ENCODE measurements at places on chromosomes 7 and 10. TPM values are rescaled to one million over a fixed set of nuclear protein-coding genes. Genes with fewer than 3 reads are reported as not detected.

- DNase-seq: no peak
Measured at GRCh38 chr10:33869028-33869427, 534.6 kb upstream of the NRP1 start.

DNA sequence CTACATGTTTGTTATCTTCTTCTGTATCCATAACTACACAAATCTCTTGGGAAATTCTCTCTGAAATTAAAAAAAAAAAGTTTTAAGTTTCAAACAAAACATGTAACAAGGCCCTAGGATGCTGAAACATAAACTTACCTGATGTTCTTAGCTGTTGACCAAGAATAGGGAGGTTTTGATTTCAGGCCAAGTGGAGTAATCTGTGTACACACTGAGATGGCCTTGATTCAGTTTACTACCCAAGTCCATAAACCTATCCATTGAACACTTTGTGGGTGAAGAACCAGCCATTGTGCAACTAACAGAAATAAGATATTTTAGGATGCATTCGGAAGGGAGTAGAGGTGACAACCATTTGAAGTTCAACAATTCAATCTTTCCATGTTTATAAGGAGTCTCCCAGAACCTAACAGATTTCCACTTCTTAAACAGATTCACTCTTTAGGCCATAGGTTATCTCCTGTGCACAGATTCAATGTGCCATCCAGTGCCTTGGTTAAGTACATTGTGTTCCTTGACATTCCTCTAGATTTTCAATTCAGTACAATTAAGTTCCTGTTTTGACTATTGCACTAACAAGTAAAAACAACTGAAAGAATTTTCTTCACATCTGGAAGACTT, 143.1 kb downstream of the CRPPA start:
- no peak for DNase-seq

DNA sequence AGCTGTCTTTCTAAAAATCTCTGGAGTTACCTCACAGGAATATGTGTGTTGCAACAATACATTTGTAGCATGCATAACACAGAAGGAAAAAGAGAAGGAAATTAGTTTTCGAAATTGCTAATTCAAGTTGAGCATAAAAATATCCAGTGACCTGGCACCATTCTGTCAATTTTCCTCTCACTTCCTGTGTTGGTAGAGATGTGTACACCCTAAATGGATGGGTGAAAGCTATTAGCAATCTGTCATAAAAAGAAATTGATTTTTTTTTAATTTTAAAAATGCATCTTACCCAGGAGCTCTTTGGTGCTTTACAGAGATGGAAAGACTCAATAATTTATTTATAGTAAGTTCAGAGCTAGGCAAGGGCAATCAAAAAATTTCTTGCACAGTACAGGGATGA, 333.3 kb upstream of the TMEM229A start:
- DNase-seq: no peak

DNA sequence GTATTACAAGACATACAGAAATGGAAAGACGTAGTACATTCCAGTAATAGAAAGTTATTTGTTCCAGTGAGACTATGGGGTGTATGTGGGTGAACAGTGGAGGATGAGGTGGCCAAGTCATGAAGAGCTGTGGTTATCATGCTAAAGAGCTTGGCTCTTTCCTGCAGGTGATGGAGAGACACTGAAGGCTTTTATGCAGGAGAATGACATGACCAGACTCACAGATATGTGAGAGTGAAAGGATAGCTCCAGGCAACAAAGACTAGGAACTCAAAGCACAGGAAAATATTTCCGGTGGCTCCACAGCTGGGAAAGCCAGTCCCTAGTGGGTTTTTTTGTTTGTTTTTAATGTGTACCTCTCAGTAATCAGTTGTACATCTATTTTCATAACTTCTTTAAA, 133.5 kb downstream of the TSPAN12 start:
- no peak for DNase-seq

DNA sequence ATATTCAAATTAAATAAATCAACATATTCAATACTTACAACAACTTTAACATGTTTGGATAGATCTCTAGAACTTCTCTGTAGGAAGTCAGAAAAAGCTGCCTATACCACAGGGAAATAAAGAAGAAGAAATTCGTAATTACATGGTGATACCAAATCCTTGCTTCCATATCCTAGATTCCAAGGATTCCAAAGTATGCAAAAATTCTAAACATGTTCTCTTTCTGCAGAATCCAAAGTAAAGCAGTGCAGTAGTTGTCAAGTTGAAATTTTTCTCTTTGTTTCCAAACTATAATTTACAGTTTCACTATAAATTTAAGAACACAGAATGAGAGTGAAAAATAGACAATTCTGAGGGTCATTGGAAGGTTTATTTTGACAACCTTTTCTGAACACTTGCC, 233.7 kb upstream of the PTN start:
- no peak for DNase-seq

DNA sequence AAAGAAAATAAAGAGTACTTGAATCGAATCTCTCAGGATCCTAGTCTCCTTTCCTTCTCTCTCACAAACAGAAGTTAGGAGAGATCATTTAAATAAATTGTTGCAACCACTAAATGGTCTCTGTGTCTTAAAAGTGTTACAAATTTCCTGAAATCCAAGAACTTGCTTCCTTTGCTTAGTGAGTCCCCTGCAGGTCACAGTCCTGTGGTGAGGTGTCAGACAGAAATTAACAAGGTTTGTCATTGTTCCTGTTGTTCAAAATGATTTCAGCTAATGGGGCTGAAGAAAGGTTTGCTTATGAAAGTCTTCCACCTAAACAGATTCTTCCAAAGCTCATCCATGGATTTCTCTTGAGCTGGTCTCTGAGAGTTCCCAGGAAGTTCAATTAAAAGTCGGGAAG, 151.6 kb upstream of the SLC26A5 start:
- DNase-seq: no peak

DNA sequence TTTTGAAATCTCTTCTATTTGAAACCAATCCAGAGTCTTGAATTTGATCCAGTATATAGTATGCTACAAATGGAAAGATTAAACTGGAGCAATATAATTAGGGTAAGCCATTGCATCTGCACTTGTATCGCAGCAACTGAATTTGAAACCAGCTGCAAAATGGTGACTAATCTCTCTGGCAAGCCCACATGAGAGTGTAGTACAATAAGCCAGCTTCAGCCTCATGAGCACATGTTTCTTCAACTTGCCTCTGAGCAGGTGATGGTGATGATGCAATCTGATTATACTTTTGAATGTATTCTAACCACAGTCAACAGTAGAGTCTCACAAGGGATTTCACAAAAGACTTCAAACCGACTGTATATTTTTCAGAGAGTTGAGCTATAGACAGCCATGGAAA, 829 bp upstream of the RPA3 start:
- DNase-seq: peak; percentile 21

GPR26 gene
- total RNA-seq: not detected

GDF2 gene
- total RNA-seq: not detected

MINDY3 gene
- 17.5 TPM for total RNA-seq

Data from activated T-cell treated with anti-CD3 and anti-CD28 coated beads, Interleukin-2, amount 50 U/mL, for 4 hours (primary cell).